ENCODE measurements at places on chromosomes 16 and 17.

DNA sequence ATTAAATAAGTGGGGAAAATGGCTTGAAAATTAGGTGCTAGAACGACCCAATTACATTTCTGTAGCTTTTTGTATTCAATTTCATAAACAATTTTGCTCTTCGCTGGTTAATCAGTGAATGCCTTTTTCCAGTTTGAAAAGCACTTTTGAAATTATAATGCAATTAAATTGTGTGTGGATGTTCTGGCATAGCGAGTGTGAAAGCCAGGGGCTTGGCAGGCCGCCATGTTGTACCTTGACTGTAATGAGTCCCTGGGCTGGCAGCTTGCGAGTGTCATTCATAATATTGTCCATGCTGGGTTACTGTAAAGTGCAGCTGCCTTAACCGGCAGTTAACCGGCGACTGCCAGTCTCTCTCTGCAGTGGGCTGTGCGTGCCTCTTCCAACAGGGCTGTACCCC lies 177.8 kb downstream of the CCDC182 start:
- no peak for DNase-seq

- DNase-seq: no peak
Observed at GRCh38 chr16:68078701-68079375, 6.3 kb upstream of the NFATC3 start.

DNA sequence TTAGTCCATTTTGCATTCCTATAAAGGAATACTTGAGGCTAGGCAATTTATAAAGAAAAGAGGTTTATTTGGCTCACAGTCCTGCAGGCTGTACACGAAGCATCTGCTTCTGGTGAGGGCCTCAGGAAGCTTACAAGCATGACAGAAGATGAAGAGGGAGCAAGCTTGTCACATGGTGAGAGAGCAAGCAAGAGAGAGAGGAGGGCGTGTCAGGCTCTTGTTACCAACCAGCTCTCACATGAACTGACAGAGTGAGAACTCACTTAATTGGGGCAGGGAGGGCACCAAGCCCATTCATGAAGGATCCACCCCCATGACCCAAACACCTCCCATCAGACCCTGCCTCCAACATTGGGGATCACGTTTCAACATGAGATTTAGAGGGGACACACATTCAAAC lies 1.6 kb downstream of the CHCT1 start:
- no peak for DNase-seq

DNA sequence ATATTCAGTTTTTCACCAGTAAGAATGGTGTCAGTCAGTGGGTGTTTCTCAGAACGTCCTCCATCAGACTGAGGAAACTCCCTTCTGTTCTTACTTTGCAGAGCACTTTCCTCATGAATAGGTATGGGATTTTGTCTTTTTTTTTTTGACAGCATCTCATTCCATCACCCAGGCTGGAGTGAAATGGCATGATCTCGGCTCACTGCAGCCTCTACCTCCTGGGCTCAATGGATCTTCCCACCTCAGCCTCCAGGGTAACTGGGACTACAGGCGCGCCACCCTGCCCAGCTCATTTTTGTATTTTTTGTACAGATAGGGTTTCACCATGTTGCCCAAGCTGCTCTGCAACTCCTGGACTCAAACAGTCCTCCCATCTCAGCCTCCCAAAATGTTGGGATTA lies 130.3 kb downstream of the ZNF778 start:
- no peak for DNase-seq

GRCh38 chr17:633133-633532 lies 81.5 kb downstream of the VPS53 start:
- no peak for DNase-seq

- DNase-seq: no peak
Observed at GRCh38 chr16:82864332-82865040, 237.7 kb downstream of the CDH13 start.

- no peak for DNase-seq
Observed at GRCh38 chr16:83803811-83804210, 4.0 kb upstream of the HSBP1 start.

GRCh38 chr16:60636117-60636516 lies 1400.1 kb downstream of the CDH8 start:
- no peak for DNase-seq

- DNase-seq: peak; percentile 22
Observed at GRCh38 chr16:21652453-21652852, at the start of gene IGSF6. TSS of gene IGSF6 (minus strand) at chr16:21652608. CDS start at chr16:21652598, 10 bp downstream.

- DNase-seq: no peak
Observed at GRCh38 chr17:50948711-50949110, 82.6 kb upstream of the TOB1 start.

DNA sequence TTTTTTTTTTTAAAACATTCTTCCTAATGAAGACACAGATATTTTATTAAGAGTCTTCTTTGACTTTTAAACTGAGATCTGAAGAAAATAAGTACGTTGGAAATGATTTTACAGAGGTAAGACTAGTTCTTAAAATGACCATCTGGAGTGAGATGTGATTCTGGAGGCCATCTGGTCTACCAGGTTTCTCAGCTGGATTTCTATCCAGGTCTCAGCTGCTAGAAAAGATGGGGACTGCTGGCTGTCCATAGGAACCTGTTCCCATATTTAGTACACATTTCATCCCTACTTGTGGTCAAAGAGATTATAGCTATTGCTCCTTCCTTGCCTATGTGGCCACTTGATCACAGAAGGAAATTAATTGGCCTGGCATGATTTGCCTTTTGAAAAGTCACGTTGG lies 12.2 kb downstream of the PMFBP1 start:
- DNase-seq: no peak

GRCh38 chr16:76854234-76854633 lies 336.8 kb upstream of the MON1B start:
- DNase-seq: no peak
